Hematopoietic multipotent progenitor cell treated with erythropoietin and hydrocortisone succinate and interleukin-3 and kit ligand, for 4 days (in vitro differentiated cells): ENCODE measurements at places on chromosomes 11 and 22.
A peak's percentile ranks its signal among the peaks of the same experiment; 100 is the strongest.

DNA sequence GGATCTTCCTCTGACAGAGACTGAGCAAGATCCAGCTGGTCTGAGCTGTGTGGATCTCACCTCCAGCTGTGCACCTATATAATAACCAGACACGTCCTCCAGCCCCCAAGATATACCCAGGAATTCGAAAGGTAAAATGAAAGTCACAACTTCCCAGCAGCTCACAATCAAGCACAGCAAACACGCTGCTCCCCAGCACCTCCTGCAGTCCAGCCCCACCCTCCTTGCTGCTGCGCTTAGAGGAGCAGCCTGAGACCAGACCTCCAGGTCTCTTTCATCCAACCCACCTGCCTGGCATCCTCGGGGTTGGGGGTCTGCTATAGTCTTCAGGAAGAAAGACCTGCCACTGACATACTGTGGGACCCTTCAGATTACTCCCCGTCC, 3.0 kb upstream of the APOL4 start:
- DNase-seq, result no peak

GRCh38 chr11:118878163-118878563, 5.5 kb upstream of the CXCR5 start:
- peak; percentile 61 for DNase-seq

- DNase-seq, result no peak
Observed at GRCh38 chr22:47152938-47153337, 390.5 kb downstream of the TBC1D22A start.

DNA sequence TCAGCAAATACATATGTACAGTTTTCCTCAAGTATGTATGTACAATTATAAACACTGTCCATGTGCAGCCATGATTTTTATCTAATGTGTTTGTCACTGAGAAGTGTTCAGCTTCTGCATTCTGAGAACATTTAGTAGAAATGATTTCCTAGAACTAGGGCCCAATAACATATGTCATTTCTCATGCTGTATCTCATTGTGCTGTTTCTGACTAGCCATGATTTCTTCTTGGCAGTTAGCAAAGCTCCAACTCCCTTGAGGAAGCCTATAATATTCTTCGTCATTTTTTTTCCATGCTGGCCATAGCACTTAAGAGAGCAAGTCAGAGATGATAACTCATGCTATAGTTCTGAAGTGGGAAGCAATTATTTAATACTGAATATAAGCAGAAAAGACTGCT, 187.8 kb downstream of the DDX10 start:
- DNase-seq, result peak; percentile 45

DNA sequence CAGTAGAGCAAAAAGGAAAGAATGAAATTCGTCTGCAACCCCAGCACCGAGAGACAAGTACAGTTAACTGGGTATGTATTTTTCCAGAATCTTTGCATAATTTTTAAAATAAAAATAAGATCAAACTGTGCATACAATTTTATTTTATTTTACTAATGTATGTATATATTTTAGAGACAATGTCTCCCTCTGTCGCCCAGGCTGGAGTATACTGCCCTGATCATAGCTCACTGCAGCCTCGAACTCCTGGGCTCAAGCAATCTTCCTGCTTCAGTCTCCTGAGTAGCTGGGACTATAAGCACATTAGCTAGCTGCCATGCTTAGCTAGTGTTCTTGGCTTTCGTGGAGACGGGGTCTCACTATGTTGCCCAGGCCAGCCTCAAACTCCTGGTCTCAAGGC, 18.8 kb upstream of the DRD2 start:
- DNase-seq, result no peak

GRCh38 chr11:12185914-12186313, 75.5 kb downstream of the MICAL2 start:
- DNase-seq, result no peak

GRCh38 chr11:45369313-45369712, 83.2 kb upstream of the SYT13 start:
- no peak for DNase-seq

DNA sequence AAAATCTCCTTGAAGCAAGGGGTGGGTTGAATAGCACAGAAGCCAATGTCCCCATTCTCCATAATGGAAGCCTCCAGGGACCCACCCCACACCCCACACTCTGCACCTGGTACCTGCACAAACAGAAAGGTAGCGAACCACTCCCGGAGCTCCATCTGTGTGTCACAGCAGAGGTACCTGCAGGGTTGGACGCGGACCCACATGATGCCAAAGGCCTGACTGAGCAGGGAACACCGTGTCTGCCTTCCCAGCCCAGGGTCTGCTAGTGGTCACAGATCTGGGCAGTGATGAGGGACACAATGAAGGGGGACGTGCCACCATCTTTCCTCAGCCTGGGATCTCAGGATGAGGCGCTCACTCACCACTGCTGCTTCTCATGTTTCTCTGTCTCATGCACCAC, 13.1 kb upstream of the PDE2A start:
- no peak for DNase-seq

DNA sequence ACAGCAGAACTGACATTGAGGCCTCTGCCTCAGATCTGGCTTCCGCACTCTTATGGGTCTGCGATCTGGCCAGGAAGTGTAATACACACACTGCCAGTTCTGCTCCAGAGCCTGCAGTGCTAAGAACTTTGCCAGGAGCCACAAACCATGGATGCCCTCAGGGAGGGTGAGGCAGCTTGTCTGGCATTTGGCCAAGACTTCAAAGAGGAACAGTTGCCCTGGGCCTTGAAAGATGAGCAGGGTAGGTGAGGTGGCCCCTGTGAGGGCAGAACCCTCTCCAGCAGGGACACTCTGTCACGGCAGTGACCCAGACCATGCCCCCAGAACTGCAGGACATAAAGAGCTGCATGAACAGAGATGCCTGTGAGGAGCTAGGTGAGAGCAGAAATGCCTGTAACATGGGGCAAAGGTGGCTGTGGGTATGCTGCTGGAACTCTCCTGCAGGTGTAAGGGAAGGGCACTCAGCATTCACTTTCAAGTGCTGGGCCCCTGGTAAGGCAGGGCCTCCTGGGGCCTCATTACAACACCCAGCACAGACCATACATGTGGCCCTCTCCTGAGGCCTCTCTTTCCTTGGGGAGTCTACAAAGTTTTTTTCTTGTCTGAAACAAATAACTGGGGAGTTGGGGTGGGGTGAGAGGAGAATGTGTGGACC, 47.3 kb downstream of the NEU3 start:
- DNase-seq, result peak; percentile 51

DNA sequence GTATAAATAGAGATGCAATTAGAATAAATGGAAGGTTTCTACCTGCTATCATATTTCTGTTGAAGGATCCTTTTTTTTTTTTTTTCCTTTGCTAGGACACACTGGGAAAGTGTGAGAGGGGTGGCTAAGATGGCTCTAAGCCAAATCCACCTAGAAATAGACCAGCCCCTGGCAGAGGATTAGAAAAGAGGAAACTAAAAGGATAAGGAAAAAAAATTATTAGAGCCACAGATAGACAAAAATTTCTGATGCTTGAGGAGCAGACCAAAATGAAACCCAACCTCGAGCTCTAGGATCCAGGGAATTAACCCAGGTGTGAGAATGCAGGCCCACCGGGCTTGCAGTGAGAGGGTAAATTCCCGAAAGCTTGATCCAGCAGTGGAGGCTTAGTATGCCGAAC, 262.3 kb downstream of the CADM1 start:
- DNase-seq, result no peak

- DNase-seq, result no peak
Observed at GRCh38 chr11:128487978-128488377, 99.4 kb downstream of the ETS1 start.

DNA sequence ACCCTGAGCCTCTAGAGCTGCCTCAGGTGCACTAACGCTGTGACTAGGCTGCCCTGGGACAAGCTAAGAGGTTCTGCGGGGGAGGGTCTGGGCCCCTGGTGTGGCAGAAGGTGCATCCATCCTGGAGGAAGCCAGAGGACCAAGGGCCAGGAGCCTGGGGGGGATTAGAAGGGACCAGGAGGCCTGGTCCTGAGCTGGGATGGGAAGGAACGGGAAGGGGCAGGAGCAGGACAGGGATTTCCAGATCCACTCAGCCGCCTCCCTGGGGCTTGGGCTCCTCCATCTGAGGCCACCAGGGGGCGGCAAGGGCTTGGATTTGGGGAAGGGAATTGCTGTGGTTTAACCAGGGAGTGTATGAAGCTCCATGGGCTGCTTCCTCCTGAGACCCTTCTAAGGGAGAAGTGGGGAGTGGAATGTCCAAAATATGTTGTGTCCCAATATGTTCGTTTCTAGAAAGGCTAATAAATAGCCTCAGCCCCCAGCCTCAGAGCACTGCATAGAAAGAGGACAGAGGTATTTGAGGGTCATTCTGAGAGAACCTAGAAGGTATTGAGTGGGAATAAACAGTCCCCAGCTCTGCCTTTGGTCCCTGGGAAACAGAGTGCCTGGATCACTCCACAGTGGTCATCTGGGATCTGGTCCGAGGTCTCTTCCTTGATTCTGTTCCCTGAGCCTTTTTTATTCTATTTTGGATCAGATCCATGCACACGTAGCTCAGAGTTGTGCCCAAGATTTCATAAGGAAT, 17.4 kb upstream of the PRAME start:
- peak; percentile 68 for DNase-seq

DNA sequence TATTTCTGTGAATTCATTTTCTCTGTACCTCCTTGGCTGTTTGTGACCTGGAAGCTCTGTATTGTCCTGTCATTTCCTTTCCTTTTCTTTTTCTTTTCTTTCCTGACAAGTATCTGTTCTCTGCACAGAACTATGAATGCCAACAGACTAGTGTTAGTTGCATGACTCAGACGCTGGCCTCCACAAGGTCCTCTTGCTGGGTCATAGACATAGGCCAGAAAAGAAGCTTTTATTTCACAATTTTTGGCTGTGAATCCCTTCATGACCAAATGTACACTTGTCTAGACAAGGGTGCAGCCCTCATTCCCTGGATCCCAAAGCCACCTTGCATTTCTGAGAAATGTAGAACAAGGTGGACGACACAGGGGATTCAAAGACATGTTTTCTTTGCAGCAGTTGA, 104.1 kb upstream of the MTNR1B start:
- DNase-seq, result no peak

GRCh38 chr22:37674248-37674647, 1.2 kb upstream of the LGALS1 start:
- no peak for DNase-seq

- no peak for DNase-seq
Observed at GRCh38 chr22:42328784-42329145, 58.3 kb upstream of the TCF20 start.

GRCh38 chr11:8011371-8011770, 24.2 kb downstream of the EIF3F start:
- no peak for DNase-seq

DNA sequence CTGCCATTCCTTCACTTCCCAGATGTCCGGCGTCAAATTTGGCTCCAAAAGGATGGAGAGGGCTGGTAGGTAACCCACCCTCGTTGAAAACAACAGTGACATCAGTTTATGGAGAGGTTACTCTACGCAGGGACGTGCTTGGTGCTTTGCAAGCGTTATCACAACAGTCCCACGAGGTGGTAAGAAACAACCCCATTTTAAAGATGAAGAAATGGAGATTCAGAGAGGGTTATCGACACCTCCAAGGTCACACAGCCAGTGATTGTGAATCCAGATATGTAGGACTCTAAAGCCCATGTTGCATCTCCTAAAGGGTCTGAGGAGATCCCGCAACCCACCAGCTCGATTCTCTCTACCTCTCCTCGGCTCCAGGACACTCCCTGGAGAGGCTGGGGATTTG, 773 bp downstream of the MIAT start:
- peak; percentile 48 for DNase-seq
